T-helper 17 cell (primary cell): ENCODE measurements at places on chromosomes 5 and 9.

DNA sequence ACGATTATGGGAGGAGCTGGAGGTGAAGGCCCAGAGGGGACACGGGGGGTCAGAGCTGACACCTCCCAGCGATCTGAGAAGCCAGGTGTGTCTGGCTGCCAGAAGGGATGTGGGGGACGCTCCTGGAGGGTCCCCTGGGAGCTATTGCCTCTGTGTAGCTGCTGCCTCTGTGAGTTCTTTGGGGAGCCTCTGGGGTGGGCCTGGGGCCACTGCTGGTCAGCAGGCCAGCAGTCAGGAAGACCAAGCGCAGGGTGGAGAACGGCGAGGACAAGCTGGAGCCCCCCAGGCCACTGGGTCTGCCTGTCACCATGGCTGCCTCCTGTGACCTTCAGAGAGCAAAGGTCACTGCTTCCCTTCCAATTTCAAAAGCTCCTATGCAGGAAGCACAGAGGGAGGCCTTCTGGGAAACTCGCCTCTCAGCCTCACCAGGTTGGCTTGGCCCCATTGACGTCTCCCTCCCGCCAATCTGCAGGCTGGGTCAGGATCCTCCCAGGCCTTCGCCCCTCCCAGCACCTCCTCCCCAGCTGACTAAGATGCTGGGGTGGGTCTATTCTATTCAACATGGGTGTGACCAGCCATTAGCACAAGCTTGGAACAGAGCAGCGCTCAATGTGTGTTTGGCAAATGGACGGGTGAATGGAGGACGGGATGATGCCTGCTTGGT, 126.4 kb downstream of the GAPVD1 start:
- no peak for DNase-seq

DNA sequence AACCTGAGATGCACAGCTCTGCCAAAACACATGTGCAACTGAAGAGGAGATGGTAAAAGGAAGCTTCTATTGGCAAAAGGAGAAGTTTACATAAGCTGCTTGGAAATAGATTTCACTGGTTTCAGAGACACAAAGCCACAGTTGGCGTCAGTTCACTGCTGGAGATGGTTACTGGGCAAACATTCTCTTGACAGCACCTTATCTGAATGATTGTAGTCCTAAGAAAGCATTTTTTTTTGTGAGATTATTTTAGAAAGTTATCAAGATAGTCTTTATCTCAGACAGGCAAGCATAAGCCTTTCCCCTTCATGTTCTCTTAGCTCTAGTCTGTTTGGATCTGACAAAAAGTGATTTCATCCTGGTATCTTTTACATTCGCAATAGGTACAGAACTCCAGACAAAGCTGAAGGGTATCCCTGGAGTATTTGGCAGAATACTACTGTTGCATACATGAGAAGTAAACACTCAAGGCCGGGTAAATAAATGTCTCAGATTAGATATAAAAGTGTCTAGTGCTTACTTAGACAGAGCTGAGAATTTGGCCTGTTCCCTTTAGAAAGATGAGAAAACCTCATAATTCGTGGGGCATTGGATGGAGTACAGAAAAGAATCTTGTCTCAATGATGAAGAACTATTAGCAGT, 1668.0 kb upstream of the NUDT12 start:
- no peak for DNase-seq

DNA sequence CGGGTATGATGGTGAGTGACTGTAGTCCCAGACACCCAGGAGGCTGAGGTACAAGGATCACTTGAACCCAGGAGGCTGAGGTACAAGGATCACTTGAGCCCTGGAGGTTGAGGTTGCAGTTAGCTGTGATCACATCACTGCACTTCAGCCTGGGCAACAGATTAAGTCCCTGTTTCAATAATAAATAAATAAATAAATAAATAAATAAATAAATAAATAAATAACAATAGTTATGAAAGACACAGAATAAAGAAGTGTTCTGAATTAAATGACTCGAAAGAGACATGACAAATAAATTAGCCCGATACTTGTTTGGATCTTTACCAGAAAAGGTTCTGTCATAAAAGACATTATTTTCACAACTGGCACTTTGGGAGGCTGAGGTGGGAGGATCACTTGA, 72.0 kb upstream of the SUSD1 start:
- DNase-seq = no peak

GRCh38 chr5:73540192-73540591, 25.2 kb downstream of the ANKRA2 start:
- no peak for DNase-seq

GRCh38 chr5:143576711-143577484, 173.4 kb upstream of the NR3C1 start:
- no peak for DNase-seq

- no peak for DNase-seq
Measured at GRCh38 chr9:128629852-128630545, 26.6 kb downstream of the DYNC2I2 start.

GRCh38 chr9:82124090-82124489, 135.5 kb downstream of the SPATA31D1 start:
- DNase-seq = no peak

DNA sequence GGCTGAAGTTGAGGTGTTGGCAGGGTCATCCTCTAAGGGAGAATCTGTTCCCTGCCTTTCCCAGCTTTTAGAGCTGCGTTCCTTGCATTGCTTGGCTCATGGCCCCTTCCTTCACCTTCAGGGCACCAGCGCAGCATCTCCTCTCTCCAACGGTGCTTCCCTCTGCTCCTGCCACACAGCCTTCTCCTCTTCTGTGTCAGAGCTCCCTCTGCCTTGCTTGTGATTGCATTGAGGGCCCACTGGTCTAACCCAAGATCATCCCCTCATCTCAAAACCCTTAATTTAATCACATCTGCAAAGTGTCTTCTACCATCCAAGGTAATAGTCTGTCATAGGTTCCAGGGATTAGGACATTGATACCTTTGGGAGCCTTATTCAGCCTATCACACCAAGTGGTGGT, 205.7 kb upstream of the TBCA start:
- no peak for DNase-seq

DNA sequence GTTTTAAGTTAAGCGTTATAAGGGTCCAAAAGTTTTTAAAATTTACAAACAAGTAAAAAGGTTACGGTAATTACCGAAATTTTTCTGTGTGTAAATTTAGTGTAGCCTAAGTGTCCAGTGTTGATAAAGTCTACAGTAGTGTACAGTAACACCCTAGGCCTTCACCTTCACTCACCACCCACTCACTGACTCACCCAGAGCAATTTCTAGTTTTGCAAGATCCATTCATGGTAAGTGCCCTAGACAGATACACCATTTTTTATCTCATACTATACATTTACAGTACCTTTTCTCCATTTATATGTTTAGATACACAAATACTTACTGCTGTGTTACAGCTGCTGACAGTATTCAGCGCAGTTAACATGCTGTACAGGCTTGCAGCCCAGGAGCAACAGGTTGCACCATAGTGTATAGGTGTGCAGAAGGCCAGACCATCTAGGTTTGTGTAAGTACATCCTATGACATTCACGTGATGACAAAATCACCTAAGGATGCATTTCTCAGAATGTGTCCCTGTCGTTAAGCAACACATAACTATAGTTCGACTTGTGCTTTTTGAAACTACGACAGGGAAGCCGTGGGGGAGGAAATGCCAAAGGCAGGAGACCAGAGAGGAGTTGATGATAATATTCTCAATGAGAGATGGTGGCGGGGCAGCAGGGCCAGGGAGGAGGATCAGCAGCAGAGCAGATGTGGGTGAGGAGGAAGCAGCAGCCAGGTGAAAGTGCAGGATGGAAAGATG, 48.6 kb downstream of the PSMB7 start:
- DNase-seq = no peak

GRCh38 chr9:122193651-122194050, 33.9 kb downstream of the MORN5 start:
- no peak for DNase-seq

- no peak for DNase-seq
Measured at GRCh38 chr5:14201325-14202045, 58.3 kb downstream of the TRIO start.

- no peak for DNase-seq
Measured at GRCh38 chr5:175363300-175363699, 80.7 kb downstream of the DRD1 start.

- no peak for DNase-seq
Measured at GRCh38 chr9:33414889-33415500, 12.6 kb upstream of the AQP7 start.

DNA sequence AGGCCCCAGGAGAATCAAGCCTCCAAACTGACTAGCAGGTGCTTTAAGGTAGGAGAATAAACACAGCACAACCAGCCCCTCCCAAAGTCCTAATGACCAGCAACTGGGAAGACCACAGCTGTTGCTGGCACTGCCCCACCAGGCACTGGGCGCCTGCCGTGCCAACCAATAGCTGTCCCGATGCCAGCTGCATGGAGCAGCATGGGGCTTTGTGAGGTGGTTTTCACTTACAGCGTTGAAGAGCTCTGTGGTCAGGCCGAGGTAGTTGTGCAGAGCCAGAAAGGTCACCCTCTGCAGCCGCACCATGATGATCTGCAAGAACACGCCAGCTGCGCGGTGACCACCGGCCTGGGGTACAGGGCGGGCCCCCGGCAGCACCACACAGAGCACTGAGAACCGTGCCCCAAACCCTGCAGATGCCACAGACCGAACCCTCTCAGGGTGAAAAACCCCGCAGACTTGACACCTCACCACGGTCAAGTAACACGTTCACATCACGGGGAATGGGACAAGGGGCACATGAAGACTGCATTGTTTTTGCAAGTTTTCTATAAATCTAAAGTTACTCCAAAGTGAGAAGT, 28.7 kb downstream of the PNPLA7 start:
- DNase-seq = no peak

DNA sequence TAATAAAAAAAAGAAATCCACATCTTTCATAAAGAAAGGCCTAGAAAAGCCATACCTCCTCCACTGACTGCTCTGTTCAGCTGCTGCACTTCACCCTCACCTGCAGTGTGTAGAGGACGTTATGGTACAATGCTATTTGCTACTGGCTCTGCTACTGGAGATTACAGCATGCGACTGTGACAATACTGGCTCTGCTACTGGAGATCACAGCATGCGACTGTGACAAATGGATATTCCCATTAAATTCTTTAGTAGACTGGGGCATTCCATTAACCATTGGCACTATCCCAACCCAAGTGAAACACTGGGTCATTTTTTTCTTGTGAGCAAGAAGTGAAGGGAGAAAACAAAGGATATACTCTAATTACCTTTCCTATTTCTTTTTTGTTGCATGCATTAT, 1063.5 kb upstream of the DMAC1 start:
- DNase-seq = no peak

GRCh38 chr5:169182797-169183196, 118.1 kb downstream of the SLIT3 start:
- DNase-seq = no peak

GRCh38 chr5:149251546-149251945, 20.1 kb upstream of the AFAP1L1 start:
- no peak for DNase-seq

- no peak for DNase-seq
Measured at GRCh38 chr5:172795318-172795977, 24.5 kb upstream of the DUSP1 start.

DNA sequence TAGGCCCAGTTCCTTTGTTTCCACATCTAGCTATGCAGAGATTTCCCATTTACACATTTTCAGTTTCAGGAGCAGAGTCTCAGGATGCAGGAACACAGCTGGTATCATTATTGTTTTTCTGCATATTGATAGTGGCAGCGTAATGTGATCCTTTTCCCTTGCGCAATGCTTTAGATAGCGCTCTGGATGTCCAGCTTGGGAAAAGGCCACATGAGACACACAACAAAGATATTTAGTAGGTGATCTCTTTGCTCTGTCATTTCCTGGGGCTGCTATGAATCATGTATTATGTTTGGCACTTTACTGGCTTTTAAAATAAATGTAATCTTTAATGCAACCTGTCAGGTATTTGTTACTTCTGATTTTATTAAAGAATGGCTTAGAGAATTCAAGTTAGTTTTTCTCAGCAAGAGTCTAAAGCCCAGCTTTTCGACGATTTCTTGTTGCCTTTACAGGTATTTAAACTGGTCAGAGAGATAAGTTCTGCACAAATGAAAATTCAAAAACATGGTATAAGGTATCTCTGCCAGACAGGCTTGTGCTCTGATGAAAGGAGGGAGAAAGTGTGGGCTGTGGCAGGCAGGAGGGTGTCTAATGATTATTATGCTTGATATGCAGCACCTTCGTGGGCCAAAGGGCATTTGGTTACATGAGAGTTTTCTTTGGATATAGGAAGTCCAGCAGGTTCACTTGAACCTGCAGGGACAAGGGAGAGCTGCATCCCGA, 42.2 kb downstream of the PTTG1 start:
- no peak for DNase-seq

DNA sequence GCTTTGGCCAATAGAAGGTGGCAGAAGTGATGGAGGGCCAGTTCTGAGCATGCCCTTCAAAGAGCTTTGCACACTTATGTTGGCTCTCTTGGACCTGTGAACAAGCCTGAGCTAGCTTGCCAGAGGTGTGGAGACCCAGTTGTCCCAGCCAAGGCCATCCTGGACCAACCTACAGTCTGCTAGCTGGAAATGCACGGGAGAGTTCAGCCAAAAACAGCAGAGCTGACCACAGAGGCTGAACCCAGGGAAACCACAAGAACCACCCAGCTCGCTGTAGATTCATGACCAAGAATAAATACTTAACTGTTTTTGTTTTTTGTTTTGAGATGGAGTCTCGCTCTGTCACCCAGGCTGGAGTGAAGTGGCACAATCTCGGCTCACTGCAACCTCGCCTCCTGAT, 65.4 kb upstream of the HAND1 start:
- no peak for DNase-seq

DNA sequence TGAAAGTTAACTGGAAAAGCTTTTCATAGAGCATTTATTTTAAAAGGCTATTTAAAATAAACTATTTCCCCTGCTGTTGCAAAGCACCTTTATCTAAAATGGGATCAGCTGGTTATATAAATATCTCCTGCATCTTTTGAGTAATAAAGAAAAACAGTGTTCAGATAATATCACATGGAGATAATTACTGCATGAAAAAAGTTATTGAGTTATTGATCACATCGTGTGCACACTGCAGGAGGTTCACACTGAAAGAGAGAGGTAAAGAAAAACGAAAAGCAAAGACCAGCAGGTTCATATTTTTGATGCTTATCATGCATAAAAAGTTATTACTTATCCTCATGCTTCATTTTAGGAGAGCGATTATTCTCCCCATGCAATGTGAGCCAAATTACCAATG, 55.4 kb upstream of the OTP start:
- DNase-seq = no peak

GRCh38 chr9:71835596-71835995, 67.3 kb upstream of the CEMIP2 start:
- no peak for DNase-seq

DNA sequence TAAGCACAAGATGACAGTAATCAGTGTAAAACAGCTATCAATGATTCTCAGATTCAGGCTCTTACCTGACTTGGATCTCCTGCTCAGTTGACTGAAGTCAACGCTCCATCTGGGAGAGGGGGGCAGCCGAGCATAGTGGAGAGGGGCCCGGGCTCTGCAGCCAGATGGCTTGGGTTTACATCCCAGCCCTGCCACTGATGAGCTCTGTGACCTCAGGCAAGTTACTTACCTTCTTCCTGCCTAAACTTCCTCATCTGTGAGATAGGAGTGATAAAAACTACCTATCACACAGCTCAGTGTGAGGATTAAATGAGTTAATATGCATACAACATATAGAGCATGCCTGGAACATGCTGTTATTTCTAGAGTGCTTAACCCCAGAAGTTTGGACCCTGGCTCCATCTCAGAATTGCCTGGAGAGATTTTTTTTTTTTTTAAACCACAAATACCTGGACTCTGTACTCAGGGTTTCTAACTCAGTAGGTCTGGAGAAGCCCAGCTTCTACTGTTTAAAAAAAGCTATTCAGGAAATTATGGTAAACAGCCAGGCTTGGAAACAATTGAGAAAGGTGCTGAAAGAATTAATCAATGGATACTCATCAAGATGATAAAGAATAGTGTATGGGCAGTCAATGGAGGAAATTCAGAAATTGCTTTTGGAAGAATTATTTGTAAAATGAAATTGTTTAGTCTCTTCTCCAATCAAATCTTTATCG, 72.2 kb downstream of the ANKRD55 start:
- no peak for DNase-seq
